ENCODE measurements at places on chromosomes 7 and 10.

- no peak for DNase-seq
Measured at GRCh38 chr7:25831831-25832411, 320.1 kb upstream of the NFE2L3 start.

DNA sequence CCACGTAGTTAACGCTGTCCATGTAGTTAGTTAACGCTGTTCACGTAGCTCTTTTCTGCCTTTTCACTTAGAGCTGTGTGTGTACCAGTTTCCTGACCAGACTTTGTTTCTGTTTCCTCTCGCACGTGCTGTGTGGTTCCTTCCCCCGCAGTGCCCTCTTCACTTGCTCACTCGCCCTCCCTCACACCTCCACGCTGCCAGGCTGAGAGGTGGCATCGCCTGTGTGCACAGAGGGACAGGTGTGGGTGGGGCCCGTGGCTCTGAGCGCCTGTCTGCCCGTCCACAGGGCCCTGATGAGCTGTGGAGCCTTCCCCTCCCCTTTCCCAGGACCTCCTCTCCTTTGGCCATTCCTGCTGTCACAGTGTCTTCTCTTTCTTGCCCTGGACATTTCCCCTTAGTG lies 30.6 kb downstream of the WDR37 start:
- no peak for DNase-seq

DNA sequence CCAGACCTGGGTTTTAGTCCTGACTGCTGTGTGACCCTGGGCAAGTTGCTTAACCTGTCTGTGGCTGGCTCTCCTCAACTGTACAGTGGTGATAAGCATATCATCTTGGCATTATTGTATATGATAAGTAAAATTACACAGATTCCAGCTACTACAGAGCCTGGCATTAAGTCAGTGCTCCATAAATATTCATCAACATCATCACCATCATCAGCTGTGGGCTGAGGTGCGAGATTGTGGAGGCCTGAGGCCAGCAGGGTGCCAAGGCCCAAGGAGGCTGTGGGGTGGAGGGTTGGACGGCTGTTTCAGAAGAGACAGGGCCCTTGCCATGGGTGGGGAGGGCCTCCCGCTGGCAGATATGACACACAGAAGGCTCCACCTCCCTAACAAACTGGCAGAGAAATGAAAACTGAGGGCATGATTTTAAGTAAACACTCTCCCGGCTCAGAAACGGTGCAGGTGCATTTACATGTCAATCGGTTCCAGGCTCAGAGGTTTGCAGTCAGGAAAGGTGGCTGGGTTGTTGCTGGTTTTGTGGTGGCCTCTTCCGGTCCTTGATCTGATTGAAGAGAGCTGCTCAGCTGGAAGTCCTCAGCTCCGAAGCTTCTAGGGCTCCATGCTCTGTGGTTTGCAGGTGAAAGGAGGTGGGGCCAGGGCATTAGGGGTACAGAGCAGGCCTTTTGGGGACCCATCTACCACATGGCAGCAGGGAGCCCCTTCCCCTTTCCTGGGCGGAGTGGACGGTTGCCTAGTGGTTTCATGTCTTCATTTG lies 10.2 kb downstream of the CRYGN start:
- DNase-seq = no peak

DNA sequence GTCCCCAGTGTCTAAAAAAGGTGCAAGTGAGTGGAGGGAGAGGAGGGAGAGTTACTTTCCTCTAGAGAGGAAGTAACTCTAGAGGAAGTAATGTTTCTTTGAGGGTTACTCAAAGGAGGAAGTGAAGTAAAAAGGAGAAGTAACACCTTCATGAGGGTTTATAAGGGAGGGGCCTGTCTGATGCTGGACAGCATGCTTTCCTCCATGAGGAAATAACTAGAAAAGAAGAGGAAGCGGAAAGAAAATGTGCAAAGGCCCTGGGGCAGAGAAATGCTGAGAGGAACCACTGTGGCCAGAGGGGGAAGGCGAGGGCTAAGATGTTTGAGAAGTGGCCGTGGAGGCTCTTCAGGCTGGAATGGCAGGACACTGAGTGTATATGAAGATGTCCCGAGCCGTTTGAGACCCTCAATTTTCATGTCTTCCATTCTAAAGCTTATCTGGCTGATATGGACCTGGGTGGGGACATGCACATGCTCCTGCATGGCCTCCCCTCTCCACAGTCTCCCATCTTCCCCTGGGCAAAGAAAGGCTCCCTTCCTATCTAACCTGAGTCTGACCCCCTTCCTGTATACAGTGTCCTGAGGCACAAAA lies 3.4 kb upstream of the SLC18A2 start:
- DNase-seq = no peak

DNA sequence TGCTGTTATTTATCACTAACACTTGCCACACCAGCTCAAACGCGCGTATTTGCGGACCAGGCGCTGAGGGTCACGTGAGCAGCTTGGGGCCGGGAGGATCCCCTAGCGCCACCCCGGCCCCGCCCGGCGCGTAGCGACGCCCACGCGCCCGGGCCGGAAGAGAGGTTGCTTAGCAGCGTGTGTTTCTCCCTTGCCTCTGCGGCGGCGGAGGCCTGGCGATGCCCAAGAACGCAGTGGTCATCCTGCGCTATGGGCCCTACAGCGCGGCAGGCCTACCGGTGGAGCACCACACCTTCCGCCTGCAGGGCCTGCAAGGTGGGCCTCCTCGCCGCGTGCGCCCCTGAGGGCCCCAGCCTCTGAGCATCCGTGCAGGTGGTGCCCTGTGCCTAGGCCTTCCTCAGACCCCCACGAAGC lies at the start of gene C10orf53:
Gene C10orf53, plus strand, starts transcription at position 172 of the 414 bp plus-strand sequence. Its CDS starts 47 bp downstream, at position 219.
- peak; percentile 12 for DNase-seq

DNA sequence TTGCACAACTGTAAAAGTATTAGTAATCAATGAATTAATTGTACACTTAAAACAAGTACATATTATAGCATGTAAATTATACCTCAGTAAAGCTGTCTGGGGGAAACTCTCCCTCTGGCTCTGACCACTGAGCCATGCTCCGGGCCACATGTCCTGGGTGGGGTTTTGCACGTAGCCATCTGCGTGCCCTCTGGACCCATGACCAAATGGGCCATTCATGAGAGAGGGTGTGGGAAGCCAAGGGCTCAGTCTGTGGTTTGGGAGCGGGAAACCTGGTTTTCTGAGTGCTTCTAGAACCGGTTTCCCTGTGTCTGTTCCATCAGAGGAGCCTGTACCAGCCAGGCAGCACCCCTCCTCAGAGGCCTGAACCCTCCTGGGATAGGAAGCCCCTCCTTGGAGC lies 143.2 kb downstream of the SH3PXD2A start:
- DNase-seq = no peak

DNA sequence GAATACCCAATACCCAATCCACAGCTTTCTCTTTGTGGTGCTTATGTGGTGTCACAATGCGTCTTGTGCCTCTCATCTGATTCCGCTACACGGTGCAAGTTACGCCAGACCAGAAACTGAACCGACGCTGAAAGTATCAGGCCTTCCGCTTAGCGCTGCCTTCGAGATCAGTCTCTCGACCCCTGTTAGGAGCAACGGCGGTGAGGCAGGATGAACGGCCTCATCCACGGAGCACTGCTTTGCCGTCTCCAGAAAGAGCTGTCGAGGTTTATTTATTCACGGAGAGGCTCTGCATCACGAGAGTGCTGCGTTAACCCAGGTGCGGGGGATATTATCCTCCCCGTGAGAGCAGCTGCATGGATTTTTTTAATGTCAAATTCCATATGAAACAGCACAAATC lies 464.3 kb downstream of the DNAJB6 start:
- DNase-seq = no peak

DNA sequence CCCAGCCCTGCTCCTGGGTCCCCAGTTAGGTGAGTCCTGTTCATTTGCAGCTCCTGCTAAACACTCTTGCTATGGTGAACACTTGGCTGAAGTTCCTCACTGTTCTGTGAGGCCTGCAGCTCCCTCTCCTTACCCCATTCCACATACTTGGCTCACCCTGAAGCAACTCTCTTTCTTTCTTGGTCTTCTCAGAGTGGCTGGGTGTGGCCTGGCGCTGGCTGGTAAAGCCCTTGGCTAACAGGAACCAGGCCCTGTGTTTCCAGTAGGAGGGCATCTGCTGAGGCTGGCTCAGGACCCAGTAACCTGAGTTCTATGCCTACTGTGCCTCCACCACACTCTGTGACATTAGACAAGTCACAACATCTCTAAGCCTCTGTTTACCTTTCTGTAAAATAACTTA lies 53.1 kb upstream of the COL13A1 start:
- no peak for DNase-seq

DNA sequence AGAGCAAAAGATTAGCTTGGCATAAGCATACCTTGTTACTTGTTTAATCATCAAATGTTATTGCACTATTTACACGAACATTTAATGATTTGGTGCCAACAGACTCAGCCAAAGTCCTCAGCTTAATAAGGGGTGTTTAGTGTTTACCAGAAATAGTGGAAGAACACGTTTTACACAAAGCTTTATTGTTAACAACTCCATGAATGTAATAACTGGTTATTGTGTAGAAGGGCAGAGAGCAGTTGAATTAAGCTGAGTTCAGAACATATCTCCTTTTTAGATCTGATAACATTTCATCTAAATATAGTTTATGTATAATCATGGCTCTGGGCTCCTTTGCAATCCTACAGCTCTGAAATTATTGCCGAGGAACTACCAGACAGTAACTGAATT lies 99.1 kb downstream of the CABCOCO1 start:
- DNase-seq = peak; percentile 39

- no peak for DNase-seq
Measured at GRCh38 chr10:57925045-57925444, 342.6 kb downstream of the IPMK start.

DNA sequence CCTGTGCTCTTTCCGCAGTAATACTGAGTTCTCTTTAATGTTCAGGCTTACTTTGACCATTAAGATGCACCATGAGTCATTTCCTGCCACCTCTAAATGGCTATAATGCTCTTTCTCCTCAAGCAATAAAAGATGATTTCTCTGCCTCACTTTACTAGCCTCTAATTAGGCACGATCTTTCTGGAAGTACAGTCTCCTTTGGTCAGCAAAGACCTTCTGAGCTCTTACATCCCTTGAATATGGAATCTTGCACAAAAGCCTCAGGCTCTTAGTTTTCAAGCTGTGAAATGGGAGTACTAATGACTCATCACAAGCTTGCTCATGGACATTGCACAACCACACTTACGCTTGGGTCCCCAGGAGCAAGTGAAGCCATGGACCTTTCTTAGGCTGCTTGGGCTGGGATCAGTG lies 85.9 kb downstream of the FRMD4A start:
- peak; percentile 26 for DNase-seq

GRCh38 chr7:85025312-85025756 lies 161.5 kb downstream of the SEMA3D start:
- DNase-seq = no peak

DNA sequence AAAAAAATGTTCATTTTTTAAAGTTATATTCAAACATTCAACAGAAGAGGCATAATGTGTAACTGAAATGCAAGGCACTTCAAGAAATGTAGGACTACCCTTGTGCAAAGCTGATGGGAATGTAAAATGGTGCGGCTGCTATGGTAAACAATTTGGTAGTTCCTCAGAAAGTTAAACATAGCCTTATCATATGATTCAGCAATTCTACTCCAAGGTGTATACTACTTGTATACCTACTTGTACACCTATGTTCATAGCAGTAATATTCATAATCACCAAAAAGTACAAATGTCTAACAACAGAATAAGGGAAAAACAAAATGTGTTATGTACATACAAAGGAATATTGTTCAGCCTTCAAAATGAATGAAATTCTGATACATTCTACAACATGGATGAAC lies 37.3 kb downstream of the TET1 start:
- DNase-seq = no peak

DNA sequence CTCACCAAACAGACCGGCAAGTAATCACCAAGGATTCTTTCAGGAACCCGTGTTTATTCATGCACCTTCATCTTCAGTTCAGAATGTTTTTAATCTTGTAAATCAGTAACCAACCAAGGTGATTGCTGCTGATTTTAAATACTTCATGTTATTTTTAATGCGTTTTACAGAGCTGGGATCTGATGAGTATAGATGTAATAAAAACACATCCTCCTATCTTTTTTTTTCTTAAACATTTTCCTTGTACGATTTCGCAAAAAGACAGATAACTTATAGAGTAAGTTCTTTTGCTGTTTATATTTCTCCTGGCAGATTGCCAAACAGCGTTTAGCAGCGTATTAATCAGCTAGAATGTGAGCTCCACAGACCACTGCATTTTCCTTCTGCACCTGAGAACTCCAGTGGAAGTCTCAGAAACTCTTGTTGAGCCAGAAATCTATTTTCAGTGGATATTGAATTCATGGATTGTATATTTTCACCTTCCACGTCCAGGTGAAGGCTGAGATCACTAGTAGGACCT lies 397.8 kb upstream of the NRP1 start:
- DNase-seq = no peak

DNA sequence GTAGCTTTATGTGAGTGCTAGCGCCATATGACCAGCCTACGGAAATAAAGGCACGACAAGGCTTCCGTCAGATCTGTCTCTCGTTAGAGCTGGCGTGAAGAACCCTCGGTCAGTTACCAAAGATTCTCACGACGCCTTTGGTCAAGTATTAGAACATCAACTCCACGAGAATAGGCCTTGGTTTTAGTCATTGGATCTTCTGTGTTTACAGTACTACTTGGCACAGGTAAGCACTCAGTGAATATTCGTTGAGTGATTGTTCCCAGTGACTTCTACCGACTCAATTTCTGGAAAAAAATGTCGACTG lies 316 bp downstream of the RBM48 start:
- DNase-seq = no peak

- DNase-seq = no peak
Measured at GRCh38 chr7:1239803-1240516, 7.3 kb downstream of the UNCX start.

DNA sequence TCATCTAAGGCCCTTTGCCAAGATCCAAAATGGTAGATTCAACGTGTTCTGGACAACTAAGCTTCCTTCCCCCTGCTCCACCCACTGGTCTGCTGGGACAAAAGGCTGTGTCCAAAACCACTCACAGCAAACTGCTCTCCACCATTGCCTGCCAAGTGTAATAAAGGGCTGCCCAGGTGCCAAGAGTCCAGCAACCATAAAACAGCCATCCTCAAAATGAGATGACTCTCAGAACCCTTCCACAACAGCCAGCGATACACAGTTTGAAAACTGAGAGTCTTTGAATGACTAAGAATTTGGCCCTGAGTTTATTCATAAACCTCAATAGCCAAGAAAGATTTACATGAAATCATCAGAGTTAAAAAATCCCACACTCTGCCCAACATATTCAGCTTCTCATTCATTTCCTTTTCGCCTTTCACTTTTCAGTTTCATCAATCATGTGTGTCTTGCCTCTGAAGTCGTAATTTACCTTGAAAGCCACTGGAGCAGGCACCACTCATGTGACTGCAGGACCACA lies 658.1 kb upstream of the MGMT start:
- DNase-seq = no peak
